Lower lobe of right lung (tissue), 2 donors: ENCODE measurements at places on chromosomes 16 and 17. TPM values are rescaled to one million over a fixed set of nuclear protein-coding genes. Genes with fewer than 3 reads are reported as not detected.

- H3K4me3 ChIP-seq = no peak overlapping the region
- DNase-seq = no peak
- H3K27me3 ChIP-seq = no peaks in the 10 kb centered on the region
- peaks cover 4% of the 10 kb centered on the region for H3K4me1 ChIP-seq
- no peaks in the 10 kb centered on the region for H3K36me3 ChIP-seq
Observed at GRCh38 chr16:11155284-11155806, 100.7 kb downstream of the SOCS1 start.

- no peak overlapping the region for H3K27ac ChIP-seq
- DNase-seq = no peak
- no peaks in the 10 kb centered on the region for H3K27me3 ChIP-seq
Observed at GRCh38 chr16:65196420-65197075, 74.7 kb upstream of the CDH11 start.

- DNase-seq = no peak
- H3K4me3 ChIP-seq = no peak overlapping the region
- no peak overlapping the region for H3K27ac ChIP-seq
- no peaks in the 10 kb centered on the region for H3K36me3 ChIP-seq
Observed at GRCh38 chr17:29836643-29837042, 93.4 kb downstream of the SSH2 start.

DNA sequence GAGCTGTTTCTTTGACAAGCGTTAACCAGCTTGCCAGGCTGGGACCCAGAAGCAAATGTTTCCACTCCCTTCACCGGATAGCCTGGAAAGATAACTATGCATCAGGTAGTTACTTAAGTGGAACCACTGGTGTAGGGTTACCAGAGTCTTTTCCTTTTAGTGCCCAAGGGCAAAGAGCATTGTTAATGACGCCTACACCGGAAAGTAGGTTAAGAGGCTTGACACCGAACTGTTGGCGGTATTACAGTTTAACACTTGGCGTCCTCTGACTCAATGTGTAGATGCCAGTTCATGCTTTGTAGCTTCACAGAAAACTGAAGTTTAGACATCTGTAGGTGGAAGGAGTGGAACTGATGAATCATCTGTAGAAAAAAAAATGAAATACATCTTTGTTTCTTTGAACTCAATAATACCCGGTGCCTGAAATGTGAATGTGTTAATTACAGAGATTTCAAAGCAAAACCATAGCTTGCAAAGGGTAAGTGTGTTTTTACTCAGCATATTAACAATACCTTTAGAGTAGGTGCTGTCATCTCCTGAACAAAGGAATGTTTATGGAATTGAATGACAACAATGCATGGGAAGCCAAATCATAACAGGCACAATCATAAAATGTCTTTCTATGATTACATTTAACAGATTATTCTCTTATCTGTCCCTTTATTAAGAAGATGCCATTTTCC lies 426.7 kb upstream of the SALL1 start:
- H3K4me1 ChIP-seq = no peaks in the 10 kb centered on the region
- DNase-seq = no peak
- H3K36me3 ChIP-seq = no peaks in the 10 kb centered on the region
- H3K27ac ChIP-seq = no peak overlapping the region
- no peaks in the 10 kb centered on the region for H3K27me3 ChIP-seq

Gene ZNF652
- total RNA-seq = 49.0 TPM

Gene C17orf67
- 3.6 TPM for total RNA-seq
